Effector CD4-positive, alpha-beta T cell (primary cell): ENCODE measurements at places on chromosomes 13 and 19.

- DNase-seq, result peak; percentile 58
These were observed 17.6 kb downstream of the LIG1 start for GRCh38 chr19:48152551-48152950.

- DNase-seq, result peak; percentile 14
These were observed 3.2 kb downstream of the CCNP start for GRCh38 chr19:40223135-40223822.

DNA sequence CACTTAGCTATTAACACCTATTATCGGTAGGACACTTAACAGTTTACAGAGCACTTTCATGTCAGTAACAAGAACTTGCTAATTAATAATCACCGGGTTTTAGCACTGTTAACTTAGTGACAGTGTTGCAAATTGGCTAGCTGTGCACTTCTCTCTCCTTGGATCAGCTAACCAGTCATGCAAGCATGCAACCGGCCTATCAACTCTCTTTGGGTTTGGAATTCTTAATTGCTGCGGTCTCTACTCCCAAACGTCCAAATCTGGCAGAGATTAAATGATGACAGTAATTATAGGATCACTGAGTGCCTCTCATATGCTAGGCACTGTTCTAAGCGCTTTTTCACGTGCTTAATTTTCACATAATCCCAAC lies 1.2 kb downstream of the EPS15L1 start:
- DNase-seq, result no peak

DNA sequence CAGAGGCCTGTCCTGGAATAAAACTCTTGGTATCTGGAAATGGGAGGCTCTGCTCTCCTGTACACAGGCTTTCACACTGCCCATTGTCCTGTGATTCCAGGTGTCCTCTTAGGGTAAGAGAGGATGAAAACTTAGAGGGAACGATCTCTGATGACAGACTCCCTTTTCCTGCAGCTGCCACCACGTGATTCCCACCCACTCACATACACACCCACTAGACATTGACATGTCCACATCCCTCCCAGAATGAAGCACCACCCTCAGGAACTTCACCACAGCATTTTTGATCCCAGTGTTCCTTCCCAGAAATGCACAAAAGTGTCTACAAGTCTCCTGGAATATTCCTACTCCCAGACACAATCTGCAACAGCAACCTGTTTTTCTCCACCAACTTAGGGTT lies 8.2 kb downstream of the ZNF429 start:
- DNase-seq, result no peak

DNA sequence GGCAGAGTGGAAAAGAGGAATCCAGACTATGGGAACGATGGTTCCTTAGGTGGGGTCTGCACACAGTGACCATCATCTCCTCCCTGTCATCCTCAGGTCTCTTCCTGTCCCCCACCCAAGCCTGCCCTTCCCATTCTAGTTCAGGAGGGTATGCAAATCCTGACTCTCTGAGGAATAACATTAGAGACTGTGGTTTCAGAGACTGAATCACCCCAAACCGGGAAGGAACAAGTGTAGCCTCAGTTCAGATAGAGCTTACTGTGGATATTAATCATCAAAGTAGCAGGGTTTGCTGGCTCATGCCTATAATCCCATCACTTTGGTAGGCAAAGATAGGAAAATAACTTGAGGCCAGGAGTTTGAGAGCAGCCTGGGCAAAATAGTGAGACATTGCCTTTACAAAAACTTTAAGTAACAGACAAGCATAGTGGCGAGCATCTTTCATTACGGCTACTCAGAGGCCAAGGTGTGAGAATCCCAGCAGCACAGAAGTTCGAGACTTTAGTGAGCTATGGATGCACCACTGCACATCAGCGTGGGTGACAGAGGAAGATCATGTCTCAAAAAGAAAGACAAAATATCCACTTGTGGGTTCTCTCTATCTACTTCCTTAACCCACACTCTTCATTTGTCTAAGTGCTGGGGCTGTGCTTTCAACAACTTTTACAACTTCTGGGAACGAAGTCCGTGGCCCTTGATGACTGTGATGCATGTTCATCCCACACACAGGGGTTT lies 19.3 kb upstream of the LGALS13 start:
- DNase-seq, result no peak
